ENCODE measurements at places on chromosomes 5 and 9.
A peak's percentile ranks its signal among the peaks of the same experiment; 100 is the strongest.

DNA sequence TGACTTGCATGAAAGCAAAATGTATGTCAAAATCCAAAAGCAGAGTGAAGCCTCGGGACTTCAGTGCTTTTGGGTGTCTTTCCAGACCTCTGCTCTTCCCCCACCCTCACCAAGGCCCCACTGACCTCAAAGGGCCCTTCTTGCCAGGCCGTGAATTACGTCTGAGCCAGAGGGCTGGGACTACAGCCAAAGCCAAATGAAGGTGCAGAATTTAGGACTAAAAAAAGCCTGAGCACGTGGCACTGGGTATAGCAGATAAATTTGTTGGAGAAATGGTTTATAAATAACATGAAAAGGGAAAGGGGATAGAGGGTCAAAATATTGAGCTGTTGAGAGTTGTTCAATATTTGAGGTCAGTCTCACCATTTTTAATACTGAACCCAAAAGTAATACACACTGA is 163.4 kb downstream of the GHR start:
- no peak for DNase-seq

- no peak for DNase-seq
These were observed 221.2 kb upstream of the ANKH start for GRCh38 chr5:15092801-15093200.

GRCh38 chr5:77151501-77151900 is 59.0 kb upstream of the PDE8B start:
- DNase-seq = no peak

DNA sequence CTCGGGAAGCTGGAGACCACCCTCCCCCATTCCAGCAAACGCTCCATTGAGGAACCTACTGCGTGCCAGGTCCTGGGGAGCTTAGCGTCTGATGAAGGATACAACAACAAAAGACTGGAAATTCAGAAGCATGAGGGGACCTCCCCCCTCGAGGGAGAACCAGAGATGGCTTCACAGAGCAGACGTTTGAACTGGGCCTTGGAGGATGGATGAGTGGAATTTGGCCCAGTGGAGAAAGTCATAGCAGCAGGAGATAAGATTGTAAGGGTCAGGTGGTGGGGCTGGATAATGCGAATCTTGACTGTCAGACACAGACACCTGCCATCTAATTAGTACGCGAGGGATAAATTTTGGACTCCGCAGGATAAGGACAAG is 1.2 kb upstream of the SLC25A51 start:
- no peak for DNase-seq

- no peak for DNase-seq
These were observed 234.9 kb downstream of the SAXO1 start for GRCh38 chr9:18798106-18798505.

- no peak for DNase-seq
These were observed 21.6 kb upstream of the TRIO start for GRCh38 chr5:14121552-14121951.

DNA sequence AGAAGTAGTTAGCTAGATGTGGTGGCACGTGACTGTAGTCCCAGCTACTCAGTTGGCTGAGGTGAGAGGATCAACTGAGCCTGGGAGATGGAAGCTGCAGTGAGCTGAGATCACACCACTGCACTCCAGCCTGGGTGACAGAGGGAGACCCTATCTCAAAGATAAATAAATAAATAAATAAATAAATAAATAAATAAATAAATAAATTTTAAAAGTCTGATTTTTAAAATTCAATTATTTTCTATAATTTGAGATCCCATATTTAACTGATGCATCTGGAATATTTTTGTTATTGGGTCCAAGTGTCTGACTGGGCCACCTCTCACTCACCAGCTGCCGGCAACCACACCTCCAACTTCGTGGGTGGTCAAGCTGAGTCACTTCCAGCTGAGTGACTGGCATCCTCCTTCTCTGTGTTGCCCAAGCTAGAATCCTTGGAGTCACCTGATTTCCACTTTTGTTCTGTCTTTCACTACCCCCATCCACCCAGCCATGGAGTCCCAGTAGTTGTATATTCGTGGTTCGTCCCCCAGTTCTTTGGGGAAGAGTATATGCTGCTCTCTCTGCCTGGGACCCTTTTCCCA is 70.9 kb downstream of the EGFLAM start:
- DNase-seq = peak; percentile 20

DNA sequence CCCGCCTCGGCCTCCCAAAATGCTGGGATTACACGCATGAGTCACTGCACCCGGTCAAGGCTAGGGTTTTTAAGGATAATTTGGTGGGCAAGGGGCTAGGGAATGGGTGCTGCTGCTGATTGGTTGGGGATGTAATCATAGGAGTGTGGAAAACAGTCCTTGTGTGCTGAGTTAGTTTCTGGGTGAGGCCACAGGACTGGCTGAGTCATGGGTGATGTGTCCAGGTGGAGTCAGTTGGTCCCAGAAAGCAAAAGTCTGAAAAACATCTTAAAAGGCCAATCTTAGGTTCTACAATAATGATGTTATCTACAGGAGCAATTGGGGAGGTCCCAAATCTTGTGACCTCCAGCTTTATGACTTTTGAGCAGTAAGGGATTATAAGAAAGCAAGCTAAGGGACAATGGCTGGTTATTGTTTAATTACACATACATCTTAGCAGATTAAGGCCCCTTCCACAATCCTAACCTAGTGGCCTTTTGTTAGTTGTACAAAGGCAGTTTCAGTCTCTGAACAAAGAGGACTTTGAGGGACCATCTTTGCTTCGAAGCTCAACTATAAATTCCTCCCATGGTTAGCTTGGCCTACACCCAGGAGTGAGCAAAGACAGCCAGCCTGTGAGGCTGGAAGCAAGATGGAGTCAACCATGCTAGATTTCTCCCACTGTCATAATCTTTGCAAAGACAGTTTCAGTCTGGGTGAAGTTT is 5.5 kb upstream of the AOPEP start:
- no peak for DNase-seq

DNA sequence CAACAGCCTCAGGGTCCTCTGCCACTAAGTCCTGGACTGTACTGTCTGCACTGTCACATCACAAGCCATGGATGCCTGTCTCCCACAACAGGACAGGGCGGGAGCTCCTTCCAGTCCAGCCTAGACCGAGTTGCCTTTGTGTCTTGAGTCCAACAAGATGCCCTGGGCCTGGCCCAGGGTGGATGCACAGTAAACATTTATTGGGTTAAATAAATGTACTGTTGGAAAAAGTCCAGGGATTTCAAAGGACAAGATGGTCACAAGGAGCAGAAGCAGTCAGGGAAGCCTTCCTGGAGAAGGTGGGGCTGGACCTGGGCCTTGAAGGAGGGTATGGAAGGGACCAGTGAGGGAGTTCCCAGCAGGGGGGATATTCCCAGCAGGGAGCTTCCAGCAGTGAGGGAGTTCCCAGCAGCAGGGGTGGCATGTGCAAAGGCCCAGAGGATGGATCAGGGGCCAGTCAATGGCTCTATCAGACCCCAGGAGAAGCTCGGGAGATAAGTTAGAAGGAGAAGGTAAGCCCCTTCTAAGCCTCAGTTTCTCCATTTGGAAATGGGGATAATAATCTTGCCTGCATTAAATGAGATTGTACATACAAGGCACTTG is 72.7 kb upstream of the NEURL1B start:
- no peak for DNase-seq

- no peak for DNase-seq
These were observed 342.9 kb downstream of the BNC2 start for GRCh38 chr9:16527573-16527972.

GRCh38 chr5:122815218-122815767 is 30.1 kb upstream of the SNX24 start:
- no peak for DNase-seq

DNA sequence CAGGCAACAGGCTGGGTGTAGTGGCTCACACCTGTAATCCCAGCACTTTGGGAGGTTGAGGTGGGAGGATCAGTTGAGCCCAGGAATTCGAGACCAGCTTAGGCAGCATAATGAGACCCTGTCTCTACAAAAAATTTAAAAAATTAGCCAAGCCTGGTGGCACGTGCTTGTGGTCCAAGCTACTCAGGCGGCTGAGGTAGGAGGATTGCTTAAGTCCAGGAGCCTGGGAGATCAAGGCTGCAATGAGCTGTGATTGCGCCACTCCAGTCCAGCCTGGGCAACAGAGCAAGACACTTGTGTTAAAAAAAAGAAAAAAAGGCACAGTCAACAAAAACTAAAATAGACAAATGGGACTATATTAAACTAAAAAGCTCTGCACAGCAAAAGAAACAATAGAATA is 29.3 kb downstream of the ATP6V0E1 start:
- no peak for DNase-seq

GRCh38 chr9:128007566-128008138 is 26.9 kb upstream of the EEIG1 start:
- DNase-seq = peak; percentile 43

DNA sequence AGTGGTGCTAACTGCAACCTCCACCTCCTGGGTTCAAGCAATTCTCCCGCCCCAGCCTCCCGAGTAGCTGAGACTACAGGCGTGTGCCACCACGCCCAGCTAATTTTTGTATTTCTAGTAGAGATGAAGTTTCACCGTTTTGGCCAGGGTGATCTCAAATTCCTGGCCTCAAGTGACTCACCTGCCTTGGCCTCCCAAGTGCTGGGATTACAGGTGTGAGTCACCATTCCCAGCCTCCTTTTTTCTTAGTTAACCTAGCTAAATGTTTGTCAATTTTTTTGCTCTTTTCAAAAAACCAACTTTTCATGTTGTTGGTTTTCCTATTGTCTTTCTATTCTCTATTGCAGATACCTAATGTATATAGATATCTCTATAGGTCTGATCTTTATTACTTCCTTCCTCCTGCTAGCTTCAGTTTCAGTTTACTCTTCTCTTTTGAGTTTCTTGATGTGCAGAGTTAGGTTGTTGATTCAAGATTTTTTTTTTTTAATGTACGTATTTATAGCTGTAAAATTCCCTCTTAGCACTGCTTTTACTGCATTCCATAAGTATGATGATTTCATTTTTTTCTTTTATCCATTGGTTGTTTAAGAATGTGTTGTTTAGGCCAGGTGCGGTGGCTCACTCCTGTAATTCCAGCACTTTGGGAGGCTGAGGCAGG is 32.9 kb downstream of the FGD3 start:
- no peak for DNase-seq
